Stimulated activated CD4-positive, alpha-beta T cell treated with anti-CD3 and anti-CD28 coated beads, TNF-alpha, amount 100 ng/mL, for 4 hours (primary cell): ENCODE measurements at places on chromosomes 4 and X.

DNA sequence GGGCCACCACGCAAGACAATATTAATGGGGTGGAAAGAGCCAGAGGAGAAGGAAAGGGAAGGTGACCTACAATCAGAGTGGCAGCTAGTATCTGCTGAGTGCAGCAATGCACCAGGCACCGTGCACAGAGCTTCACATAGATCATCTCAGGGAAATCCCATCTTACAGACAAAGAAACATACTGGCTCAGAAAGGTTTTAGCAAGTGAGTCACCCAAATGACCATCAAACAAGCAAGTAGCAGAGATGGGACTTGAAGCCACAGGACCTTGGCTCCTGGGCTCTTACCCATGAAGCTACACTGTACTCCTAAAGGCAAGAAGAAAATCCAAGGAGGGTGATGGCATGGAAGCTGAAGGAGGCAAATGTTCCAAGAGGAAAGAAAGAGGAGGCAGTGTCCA is 6.8 kb downstream of the ANXA5 start:
- no peak for DNase-seq

GRCh38 chr4:154305616-154306015 is 186.0 kb downstream of the DCHS2 start:
- no peak for DNase-seq

- no peak for DNase-seq
Observed at GRCh38 chr4:180434131-180434895, 1808.9 kb upstream of the TENM3 start.

- no peak for DNase-seq
Observed at GRCh38 chr4:70632028-70632427, 3.5 kb downstream of the ENAM start.

- DNase-seq, result no peak
Observed at GRCh38 chr4:184598753-184599491, 50.3 kb downstream of the CASP3 start.

DNA sequence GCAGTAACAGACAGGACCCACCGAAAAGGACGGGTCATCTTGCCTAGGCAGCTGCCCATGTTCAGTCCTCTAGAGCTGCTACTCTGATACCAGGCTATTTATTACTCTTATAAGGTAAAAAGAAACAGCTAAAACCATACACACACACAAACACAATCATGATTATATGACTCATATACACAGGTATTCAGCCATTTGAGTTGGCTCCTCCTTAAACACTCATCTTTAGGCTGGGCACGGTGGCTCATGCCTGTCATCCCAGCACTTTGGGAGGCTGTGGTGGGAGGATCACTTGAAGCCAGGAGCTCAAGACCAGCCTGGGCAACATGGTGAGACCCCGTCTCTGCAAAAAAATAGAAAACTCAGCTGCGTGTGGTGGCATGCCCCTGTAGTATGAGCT is 76.6 kb downstream of the F11 start:
- DNase-seq, result no peak

- DNase-seq, result no peak
Observed at GRCh38 chr4:185263419-185263818, 54.0 kb downstream of the SNX25 start.

- DNase-seq, result no peak
Observed at GRCh38 chr4:69518102-69518501, 22.4 kb upstream of the UGT2B4 start.

- no peak for DNase-seq
Observed at GRCh38 chr4:81137446-81137845, 77.6 kb downstream of the PRKG2 start.
